ENCODE measurements at places on chromosomes 6 and 20. TPM values are rescaled to one million over a fixed set of nuclear protein-coding genes. Genes with fewer than 3 reads are reported as not detected.

GRCh38 chr6:157273756-157274470 lies 49.4 kb downstream of the TMEM242 start:
- DNase-seq: no peak

- peak; percentile 35 for DNase-seq
Observed at GRCh38 chr6:144415014-144415413, 129.9 kb downstream of the UTRN start.

DNA sequence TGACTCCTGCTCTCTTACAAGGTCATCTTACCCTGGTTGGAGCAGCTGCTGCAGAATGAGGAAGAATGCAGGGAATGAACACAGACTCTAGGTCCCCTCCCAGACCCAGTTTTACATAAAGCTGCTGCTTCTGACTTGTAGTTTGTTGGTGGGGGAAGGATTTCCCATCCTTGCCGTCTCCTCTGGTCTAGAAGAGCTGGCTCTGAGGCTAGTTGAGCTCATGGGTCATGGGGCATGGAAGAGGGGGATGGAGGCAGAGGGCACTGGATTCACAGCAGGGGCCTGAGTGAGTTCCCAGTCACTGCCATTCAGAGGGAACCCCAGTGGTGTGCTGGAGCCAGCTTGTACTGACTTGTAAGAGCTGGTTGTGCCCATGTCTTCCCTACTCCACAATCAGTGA lies 9.2 kb upstream of the GUCA1A start:
- peak; percentile 47 for DNase-seq

The PGC gene
- total RNA-seq: not detected

GRCh38 chr6:81669445-81669844 lies 83.0 kb downstream of the TENT5A start:
- no peak for DNase-seq

The RGS17 gene
- total RNA-seq: 6.7 TPM

GRCh38 chr20:32354592-32355416 lies 3.3 kb upstream of the ASXL1 start:
- DNase-seq: no peak

GRCh38 chr6:1312203-1312472 lies 240 bp downstream of the FOXQ1 start:
- DNase-seq: no peak

DNA sequence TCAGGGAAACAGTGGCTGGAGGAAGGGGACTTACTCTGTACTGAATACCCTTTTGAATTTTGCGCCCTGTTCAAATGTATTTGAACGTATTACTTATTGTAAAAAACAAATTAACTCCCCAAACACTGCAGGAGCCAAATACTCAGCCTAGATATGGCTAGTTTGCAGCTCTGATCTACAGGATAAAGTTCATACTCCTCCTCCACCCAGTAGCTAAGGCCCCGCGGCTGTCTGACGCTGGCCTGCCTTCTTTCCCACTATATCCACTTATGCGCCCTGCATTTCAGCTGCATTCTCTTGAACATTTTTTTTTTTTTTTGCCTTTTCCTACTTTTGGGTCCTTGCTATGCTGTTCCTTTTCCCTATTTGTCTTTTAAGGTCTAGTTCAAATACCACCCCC lies 6.5 kb downstream of the GSS start:
- DNase-seq: no peak

- DNase-seq: peak; percentile 20
Observed at GRCh38 chr20:51220293-51220706, 197.4 kb upstream of the KCNG1 start.

DNA sequence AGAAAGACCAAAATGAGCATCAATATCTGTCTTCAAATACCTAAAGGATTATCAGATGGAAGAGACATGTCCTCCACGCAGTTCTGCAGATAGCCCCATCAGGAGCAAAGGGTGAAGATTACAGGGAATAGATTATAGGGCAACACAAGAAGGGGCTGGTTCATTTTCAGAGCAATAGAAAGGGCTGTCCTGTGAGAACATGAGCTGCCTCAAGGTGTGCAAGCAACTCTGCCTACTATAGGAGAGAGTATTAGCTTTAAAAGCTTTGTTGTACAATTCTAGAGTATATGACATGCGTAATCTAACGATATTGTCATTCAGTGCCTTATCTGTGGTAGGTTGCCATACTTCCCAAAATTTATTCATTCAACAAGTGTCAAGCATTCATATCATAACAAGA lies 112.7 kb downstream of the NRSN1 start:
- no peak for DNase-seq

The DEFB113 gene
- not detected for total RNA-seq

The ZSCAN16 gene
- 1.2 TPM for total RNA-seq

The INSM1 gene
- total RNA-seq: not detected

- DNase-seq: no peak
Observed at GRCh38 chr6:55746473-55746872, 128.9 kb downstream of the BMP5 start.

DNA sequence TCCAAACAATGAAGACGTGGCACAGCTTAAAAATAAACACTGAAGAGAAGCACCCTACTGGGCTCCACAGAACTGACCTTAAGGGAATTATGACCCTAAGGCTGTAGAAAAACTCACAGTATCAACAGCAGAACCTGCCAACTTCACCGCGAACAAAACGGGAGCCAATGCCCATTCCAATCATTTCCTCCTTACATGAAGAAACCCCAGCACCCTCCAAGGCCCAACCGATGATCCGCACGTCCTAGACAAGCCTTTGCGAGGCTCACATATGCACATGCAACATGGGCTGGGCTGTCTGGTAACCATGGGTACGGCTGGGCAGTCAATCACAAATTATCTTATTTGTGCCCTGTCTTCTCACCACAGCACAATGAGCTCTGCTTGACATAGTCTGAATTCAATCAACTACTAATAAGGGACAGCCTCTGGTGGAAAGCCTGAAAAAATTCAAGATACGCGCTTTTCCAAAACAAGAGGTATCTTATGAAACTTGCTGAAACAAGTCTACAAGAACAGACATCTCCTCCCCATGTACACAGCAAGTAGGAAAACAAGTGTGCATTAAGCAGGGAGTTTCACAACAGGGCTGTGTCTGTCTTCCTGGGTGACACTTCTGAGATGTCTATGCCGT lies 1.7 kb downstream of the DIDO1 start:
- DNase-seq: peak; percentile 23

All from myocyte (in vitro differentiated cells).